ENCODE measurements at places on chromosomes 12 and 14.

- no peak for DNase-seq
Measured at GRCh38 chr14:68823434-68824206, 30.8 kb upstream of the ZFP36L1 start.

DNA sequence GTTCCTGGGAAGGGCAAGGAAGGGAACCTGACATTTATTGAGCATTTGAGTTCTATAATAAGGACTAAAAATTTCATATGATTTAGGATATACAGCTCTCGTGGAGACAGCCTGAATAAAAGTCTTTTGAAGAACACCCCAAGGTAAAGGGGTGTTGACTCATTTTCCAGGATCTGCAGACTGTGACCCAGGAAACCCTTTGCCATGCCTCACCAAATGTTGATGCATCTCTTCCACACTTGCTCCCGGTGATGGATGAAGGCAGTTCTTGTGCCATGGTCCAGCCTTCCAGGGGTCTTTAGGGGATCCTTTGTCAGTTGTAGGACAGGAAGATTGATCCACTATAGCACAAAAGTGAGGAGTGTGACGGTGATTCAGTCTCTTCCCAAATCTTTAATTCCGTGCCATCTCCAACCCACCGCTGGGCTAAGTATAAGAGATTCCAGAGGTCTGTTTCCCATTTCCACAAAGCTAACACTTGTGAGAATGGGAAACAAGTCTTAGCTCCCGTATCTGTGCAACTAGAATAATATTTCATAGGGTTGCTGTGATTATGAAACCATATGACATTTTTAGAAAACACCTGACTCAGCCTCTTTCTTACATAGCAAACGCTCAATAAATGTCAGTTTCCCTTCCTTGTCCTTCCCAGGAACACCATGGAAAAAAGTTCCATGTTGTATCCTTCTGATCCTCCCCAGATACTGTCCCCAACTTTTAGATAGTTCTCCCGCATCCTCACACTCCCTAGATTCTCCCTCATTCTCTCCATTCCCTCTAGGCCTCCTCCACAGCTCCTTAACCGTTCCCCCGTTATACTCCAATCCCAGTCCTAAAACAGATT, 836 bp downstream of the AAAS start:
- DNase-seq: no peak

- no peak for DNase-seq
Measured at GRCh38 chr12:131116468-131117117, 162.9 kb downstream of the ADGRD1 start.

GRCh38 chr14:23285530-23286019, 357 bp downstream of the HOMEZ start:
- DNase-seq: no peak

GRCh38 chr14:95527387-95528002, 7.4 kb upstream of the GLRX5 start:
- DNase-seq: peak; percentile 71

- no peak for DNase-seq
Measured at GRCh38 chr14:52026017-52026660, 36.8 kb downstream of the RTRAF start.

DNA sequence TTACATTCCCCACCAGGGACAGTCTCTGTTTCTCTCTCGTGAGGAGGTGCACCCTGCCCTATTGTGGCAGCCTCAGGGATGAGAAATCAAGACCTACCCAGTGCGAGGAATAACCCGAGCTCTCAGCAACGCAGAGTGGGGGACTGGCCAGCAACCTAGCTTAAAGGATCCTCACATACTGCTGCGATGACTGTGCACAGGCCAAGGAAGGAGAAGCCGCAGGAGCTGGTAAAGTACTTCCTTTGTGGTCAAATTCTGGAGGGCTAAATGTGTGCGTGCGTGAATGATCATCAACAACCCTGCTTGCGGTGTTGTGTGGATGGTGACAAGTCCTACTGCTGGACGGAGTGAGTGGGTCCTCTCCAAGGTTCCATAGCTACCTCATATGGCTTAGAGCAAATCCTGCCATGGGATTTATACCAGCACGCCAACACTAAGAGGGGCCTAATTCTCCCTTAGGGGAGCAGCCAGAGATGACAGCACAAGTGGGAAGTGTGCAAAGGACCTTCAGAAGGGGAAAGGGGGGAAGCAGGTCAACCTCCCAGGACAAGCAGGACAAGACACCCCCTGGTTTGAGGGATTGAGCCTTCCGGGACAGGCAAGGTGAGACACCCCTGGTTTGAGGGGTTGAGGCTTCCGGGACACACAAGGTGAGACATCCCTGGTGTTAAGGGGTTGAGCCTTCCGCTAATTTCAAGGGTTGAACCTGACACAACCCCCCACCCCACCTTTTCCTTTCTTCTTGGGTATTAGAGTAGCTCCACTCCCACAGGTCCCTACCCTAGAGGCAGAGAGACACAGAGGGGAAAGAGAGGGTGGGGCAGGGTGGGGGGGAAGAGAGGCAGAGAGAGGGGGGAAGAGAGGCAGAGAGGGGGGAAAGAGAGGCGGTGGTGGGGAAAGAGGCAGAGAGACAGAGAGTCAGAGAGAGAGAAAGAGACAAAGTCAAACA, 58.8 kb upstream of the AP4S1 start:
- DNase-seq: no peak

- DNase-seq: no peak
Measured at GRCh38 chr12:24701343-24701742, 247.6 kb downstream of the BCAT1 start.

GRCh38 chr12:96099986-96100385, 64.6 kb upstream of the LTA4H start:
- no peak for DNase-seq

- DNase-seq: no peak
Measured at GRCh38 chr12:41101806-41102205, 86.3 kb upstream of the PDZRN4 start.

DNA sequence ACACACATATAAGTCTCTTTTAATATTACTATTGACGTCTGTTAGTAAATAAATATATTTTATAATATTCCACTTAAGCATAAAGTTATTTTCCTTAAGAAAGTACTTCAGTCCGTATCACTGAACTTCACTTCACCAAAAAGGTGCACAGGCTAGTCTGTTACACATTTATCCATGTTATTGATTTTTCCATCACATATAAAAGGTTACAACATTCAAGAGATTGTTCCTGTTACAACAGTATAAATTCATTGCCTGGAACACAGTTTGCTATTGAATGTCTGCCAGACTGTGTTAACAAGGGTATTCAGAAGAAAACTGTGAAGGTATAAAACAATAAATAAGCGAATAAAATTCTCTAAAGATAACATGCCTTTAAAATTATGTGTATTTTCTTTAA, 175.9 kb downstream of the NTS start:
- DNase-seq: no peak

DNA sequence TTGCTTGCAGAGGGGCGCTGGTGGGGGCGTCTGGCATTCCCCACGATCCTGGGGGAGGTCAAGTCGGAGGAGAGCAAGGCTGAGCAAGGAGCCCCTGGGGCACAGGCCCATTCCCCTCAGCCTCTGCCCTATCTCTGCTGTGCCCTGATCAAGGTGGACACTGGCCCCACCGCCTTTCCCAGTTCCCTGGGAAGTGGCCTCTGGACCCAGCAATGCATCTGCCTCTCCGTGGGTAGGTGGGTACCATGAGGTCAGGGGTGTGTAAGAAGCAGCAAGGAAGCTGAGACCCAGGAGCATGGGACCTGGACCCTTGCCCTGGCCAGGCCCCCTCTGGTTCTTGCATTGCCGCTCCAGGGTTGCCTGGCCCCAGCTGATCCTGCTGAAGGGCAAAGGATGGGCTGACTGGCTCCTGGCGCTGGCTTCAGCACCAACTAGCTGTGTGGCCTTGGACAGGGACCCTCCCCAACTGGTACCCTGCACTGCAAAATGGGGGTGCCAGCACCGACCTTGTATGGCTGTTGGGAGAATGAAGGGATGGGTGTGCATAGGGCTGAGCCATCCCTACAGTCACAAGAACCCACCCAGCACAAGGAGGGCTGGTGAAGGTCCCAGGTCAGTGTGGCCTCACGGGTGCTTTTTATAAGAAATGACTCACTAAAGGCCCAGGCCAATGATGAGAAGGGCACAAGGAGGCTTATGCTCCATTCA, 19.6 kb downstream of the SLC25A29 start:
- peak; percentile 23 for DNase-seq

DNA sequence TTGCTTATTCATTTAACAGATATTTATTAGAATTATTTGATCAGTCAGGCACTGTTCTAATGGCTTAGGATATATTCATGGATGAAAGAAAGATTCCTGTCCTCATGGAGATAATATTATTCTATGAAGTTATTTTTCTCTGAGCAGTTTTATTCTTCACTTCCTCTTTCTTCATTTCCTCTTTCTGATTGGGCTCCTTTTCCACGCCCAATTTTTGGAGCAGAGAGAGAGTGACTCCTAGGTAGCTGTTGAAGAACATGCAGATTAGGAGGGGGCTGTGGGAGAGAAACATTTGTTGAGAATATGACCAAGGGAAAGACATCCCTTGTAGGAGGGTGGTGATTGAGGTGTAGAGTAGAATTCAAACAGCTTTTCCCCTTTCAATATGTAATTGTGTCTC, 6.0 kb upstream of the YARS2 start:
- no peak for DNase-seq

GRCh38 chr12:21894792-21895595, 46.2 kb downstream of the ABCC9 start:
- no peak for DNase-seq

DNA sequence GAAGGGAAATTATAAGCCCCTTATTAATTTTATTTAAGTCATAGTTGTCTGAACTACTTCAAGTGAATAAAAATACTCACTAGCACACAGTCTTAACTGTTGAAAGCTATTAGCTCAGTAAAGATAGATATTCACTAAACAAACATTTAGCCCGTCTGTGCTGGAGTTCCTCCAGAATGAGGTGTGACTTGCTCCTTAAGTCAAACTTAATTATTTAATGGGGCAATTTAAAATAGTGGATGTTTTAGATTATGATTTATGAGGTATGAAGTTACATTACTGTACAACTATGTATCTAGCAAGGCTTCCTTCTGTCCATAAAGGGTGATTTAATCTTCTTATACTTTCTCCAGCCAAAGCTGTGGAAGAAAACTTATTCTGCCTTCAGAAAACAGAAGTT, 414.0 kb upstream of the FLRT2 start:
- no peak for DNase-seq

DNA sequence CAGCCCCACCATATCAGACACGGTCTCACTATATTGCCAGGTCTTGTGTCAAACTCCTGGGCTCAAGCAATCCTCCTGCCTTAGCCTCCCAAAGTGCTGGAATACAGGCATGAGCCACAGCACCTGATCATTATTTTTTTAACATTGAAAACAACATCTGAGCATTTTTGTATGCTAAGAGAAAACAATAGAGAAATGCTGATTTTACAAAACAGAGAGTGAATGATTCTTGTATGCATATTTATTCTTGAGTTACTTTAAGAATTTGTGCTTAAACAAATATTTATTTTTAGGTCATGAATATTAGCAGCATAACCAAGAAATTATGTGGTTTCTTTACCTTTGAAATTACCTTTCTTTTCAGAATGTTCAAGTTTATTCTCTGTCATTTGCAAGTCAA, 81.8 kb upstream of the KITLG start:
- DNase-seq: no peak

- no peak for DNase-seq
Measured at GRCh38 chr14:38311655-38312054, 55.8 kb upstream of the CLEC14A start.

- no peak for DNase-seq
Measured at GRCh38 chr12:13425766-13426165, 229.2 kb downstream of the EMP1 start.
